ENCODE measurements at places on chromosomes 5 and 9.

GRCh38 chr5:167152561-167152960, 1138.9 kb upstream of the WWC1 start:
- DNase-seq = no peak

- DNase-seq = no peak
Measured at GRCh38 chr9:103839197-103839596, 254.9 kb upstream of the SMC2 start.

- no peak for DNase-seq
Measured at GRCh38 chr9:90568667-90569066, 74.0 kb downstream of the DIRAS2 start.

- no peak for DNase-seq
Measured at GRCh38 chr9:77679661-77680368, 31.7 kb upstream of the GNA14 start.

- DNase-seq = no peak
Measured at GRCh38 chr9:19615036-19615624, 173.7 kb downstream of the SLC24A2 start.

DNA sequence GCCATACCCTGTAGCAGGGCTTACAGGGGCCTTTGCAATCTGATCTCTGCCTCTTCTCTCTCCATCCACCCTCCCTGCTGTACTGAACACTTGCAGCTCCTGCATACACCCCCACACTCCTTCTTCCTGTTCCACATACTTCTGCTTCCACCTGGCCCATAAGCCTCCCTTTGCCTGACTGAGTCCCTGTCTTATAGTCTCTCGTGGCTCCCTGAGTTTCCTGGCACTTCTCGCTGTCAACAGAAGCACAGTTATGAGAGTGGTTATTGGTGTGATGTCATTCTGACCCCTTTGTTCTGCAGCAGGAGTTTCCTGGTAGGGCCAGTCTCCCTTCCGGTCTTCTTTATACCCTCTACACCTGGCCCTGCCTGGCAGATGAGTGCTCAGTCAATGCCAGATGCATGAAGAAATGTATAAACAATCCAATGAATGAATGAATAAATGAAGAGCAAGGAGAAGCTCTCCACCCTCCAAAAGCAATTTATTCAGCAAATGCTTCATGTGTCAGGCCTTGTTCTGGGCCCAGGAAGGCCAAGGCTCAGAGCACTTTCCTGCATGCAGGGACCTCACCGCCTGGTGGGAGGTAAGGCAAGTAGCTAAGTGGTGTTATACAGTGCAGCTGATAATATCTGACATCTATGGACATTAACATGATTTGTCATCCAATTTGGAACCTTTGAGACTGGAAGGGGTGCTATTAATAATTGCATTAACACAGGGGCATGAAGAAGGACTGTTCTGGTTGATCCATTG, 20.5 kb upstream of the CSF1R start:
- no peak for DNase-seq

- peak; percentile 97 for DNase-seq
Measured at GRCh38 chr5:95554647-95555548, at the start of the genes ARSK and SKIC3. TSS of gene ARSK (plus strand) at chr5:95555101. CDS start at chr5:95555279, 178 bp downstream. TSS of gene SKIC3 (minus strand) at chr5:95554977. CDS start at chr5:95547150, 7,827 bp downstream.

DNA sequence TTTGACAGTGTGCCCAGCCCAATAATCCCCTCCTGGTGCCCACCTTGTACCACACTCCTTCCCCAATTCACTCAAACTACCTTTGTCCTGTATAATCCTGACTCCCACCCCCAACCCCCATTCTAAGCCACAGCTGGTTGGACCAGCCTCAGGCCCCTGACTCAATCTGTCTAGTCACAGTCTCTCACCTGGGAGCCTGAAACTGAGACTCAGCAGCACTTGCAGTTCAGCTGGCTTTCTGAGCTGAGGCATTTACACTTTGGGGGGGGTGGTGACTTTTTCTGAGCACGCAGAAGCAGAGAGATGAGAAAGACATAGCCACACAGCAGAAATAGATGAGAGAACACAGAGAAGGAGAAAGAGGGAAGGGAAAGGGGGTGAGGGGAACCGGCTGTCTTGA, 247.3 kb downstream of the MAN2A1 start:
- DNase-seq = no peak

DNA sequence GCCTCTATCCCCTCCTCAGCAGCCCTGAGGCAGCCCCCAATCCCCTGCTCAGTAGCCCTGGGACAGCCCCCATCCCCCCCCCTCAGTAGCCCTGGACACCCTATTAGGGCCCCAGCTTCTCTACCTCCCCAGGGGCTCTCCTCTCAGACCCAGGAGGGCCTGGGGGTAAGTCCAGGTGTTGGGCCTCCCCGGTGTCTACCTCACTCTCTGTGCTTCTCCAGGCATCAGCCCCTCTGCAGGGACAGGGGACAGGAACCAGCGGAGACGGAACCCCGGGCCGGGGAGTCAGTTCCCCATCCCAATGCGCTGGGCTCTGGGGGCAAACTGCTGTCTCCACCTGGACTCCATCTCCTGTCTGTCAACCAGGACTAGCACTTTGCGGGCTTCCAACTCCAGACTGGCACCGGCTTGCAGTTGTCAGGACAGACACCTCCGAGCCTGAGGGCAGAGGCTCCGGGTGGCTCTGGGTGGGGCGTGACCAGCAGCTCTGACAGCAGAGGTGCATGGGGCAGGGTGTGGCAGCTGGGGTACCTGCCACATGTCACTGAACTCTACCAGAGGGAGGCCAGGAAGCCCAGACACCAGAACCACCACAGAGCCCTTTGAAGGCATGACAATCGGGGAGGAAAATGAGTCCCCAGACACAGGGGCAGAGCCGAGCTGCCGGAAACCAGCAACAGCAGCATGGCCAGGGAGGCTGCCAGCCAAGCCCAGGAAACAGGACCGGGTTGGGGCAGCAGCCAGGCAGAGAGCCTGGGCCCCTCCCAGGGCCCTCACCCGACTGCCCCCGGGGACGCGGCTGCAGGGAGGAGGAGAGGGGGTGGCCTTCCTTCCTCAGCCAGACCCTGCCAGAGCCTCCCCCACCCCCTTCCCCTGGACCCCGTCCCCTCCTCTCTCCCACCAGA, 17.7 kb upstream of the UBAC1 start:
- peak; percentile 71 for DNase-seq

DNA sequence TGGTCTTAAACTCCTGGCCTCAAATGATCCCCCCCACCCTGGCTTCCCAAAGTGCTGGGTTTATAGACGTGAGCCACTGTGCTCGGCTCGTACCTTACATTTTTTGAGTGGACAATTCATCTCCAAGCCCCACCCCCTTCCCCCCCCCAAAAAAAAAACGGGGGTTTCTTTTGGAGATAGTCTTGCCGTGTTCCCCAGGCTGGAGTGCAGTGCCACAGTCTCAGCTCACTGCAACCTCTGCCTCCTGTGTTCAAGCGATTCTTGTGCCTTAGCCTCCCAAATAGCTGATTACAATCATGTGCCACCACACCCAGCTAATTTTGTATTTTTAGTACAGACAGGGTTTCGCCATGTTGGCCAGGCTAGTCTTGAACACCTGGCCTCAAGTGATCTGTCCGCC, 31.3 kb downstream of the ANKHD1 start:
- no peak for DNase-seq

DNA sequence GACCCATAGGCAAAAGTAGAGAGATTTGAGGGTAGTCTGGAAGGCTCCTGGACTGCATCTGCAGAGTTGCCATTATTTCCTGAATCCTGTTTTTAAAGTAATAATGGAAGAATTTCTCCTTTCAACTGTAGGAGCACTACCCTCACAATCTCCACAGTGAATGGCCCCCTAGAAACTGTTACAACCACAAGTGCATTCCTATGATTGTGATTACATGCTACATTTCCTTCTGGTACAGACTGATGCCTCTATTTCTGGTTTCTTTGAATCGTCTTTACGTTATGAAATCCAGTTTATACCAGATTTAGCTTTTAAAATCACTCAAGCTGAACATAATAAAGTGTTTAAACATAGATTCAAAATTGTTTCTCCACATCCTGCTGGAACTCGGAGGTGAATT, 49.4 kb downstream of the FRMPD1 start:
- no peak for DNase-seq

- DNase-seq = no peak
Measured at GRCh38 chr9:16308645-16309044, 561.8 kb downstream of the BNC2 start.

DNA sequence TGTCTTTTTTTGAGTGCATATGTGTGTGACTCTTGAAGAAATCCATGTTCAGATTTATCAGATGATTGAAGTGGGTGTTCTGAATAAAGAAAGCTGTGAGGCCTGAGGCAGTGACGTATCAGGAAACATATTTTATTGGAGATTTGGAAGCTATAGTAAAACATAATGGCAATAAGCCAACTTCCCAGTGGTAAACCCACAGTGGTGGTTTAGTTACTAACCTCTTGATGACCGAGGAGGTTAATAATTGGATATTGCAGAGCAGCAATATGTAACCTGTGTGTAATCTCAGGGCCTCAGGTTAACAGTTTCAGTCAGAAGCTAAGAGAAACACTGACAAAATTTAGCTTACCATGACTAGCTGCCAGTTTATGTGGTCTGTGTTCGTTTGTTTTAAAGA, 6.9 kb downstream of the RGMB start:
- no peak for DNase-seq

DNA sequence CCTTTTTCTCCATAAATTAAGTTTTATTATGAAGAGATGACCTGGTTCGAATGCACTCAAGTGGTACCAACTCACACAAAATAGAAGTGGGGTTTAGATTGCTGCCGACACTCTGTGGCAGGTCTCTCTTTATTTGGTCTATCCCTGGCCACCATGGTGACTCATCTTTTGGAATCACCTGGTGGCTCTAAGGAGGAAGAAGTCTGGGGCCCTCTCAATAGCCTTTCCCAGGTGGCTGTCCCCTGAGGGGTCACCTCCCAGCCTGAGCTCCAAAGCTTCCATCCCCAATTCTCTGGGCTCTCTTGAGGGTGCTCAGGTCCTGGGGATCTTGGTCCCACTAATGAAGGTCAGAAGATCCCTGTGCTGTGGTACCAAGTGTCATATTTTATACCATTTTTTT, 136.8 kb downstream of the MVB12B start:
- no peak for DNase-seq

DNA sequence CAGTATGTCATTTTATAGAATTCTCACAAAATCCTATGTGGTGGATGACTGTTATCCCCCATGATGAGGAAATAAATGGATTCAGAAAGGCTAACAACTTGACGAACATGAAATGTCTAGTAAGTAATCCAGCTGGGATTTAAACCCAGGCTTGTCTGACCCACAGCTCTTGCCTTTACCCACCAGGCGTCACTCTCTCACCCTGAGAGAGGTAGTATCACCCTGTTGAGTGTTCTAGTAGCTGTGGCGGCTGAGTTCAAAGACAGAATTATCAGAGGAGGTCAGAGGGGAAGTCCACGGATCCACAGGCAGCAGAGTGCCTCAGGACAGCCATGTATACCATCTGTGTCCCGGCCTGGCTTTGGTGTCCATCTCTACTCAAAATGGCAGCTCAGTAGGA, 113.8 kb downstream of the ZNF462 start:
- no peak for DNase-seq

GRCh38 chr5:74409166-74409706, 231.3 kb downstream of the ENC1 start:
- DNase-seq = no peak

DNA sequence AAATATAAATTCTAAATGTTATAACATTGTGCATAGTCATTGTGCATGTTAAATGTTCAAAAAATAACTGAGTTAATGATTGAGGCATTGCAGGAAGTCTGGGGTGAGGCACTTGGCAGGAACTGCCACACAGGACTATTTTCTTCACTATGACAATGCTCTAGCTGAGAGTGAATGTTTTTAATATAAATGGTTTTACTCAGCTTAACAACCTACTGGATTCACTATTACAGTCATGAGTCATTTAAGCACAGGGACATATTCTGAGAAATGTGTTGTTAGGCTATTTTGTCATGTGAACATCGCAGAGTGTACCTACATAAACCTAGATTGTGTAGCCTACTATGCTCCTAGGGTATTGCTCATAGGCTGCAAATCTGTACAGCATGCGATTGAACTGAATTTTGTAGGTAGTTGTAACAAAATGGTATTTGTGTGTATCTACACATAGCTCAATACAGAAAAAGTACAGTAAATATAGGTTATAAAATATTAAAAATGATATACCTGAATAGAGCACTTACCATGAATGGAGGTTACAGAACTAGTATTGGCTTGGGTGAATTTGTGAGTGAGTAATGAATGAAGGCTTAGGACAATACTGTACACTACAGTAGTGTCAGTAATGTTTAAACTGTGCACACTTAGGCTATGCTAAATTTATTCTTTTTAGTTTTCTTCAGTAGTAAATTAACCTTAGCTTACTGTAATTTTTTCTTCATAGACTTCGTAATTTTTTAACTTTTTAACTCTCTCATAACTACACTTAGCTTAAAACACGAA, 346.1 kb upstream of the PTGER4 start:
- DNase-seq = peak; percentile 15

GRCh38 chr9:27379311-27380251, 82.6 kb upstream of the EQTN start:
- no peak for DNase-seq

DNA sequence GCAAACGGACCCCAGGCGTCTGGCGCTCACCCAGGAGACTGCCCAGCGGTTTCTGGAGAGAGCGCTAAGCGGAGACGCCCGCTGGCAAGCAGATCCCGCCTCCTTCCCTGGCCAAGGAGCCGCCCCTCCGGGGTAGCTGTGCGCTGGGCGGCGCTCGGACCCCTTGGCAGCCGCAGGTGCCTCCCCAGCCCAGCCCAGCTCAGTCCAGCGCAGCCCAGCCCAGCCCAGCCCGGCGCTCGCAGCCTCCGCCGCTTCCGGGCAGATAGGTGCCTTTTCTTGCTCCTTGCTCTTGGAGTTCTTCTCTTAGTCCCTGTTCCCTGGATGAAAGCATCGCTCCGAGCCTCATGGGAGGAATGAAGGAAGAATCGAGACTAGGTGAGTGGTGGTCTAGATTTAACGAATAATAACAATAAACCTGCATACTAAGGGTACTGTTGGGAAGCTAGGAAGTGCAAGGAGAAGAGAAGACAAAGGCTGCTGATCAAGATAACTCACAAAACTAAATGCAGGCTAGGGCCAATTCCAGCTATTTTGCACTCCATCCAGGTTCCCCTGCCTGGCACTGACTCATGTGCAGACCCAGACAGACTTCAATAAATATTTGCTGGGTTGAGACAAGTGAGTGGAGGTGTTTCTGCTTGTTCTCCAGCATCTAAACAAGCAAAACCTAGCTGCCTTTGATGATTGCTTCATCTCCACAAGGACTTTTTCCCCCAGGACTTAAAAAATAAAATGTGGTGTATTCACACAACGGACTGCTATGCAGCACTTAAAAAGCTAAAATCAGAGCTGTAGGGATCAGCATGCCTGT, at the start of gene STK32A:
Gene STK32A, plus strand, starts transcription at position 202 of the 811 bp plus-strand sequence. CDS start 4,609 bp downstream, outside the sequence.
- DNase-seq = no peak

DNA sequence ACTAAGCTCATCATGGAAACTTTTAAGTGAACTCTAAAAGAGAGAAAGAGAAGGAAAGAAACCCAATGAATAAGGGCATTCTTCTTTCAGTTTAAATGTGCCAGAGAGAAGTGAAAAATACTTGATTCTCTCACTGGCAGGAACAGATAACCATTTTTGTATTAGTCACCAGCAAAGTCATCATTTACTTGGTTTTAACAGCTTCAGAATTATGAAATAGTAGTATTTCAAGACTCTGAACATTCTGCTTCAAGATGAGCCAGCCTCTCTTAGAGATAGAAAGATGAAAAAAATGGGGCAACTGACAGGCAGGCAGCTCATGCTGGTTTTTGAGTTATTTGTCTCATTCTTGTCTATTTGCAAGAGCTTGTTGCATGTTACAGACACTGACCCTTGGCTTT, 103.5 kb downstream of the GCNT1 start:
- DNase-seq = no peak

Measured in CD4-positive, alpha-beta T cell treated with Interleukin-10 for 1 hour (primary cell).